Right forelimb (tissue), 1 donor: ENCODE measurements at places on chromosomes 2 and 18.
A peak's percentile ranks its signal among the peaks of the same experiment; 100 is the strongest.

GRCh38 chr2:7278984-7279383, 361.8 kb downstream of the RNF144A start:
- DNase-seq = no peak

- no peak for DNase-seq
Measured at GRCh38 chr2:24418166-24418841, 58.0 kb upstream of the ITSN2 start.

- DNase-seq = no peak
Measured at GRCh38 chr2:161139098-161139987, 20.9 kb upstream of the TANK start.

DNA sequence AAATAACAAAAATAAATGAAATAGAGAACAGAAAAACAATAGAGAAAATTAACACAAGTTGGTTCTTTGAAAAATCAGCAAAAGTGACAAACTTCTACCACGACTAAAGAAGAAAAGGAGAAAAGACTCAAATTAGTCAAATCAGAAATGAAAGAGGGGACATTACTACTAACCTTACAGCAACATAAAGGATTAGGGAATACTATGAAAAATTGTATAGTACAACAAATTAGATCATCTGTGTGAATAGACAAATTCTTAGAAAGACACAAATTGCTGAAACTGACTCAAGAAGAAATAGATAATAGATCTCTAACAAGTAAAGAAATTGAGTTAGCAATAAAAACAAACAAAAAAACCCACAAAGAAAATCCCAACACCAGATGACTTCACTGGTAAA, 48.5 kb upstream of the PGAP1 start:
- no peak for DNase-seq

DNA sequence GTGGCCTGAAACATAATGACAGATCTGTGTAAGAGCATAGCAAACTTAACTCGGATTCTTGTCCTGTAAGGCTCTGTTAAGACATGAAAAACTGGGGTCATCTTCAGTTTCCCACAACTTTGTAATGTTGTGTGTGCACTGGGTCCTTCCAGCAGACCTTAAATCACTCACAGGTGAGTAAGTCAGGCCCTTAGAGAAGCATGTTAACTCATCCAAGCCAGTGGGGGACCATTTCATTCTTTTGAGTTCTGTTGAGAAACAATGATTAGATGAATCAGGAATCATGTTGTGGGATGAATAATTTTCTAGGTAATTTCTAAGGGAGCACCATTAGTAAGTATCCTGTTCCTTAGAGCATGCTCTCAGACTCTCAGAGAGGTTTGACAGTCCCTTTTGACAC, 167.1 kb downstream of the ESCO1 start:
- no peak for DNase-seq

- peak; percentile 49 for DNase-seq
Measured at GRCh38 chr18:10454681-10455557, 484 bp downstream of the APCDD1 start.

GRCh38 chr2:29053223-29053622, 21.1 kb downstream of the PCARE start:
- no peak for DNase-seq

DNA sequence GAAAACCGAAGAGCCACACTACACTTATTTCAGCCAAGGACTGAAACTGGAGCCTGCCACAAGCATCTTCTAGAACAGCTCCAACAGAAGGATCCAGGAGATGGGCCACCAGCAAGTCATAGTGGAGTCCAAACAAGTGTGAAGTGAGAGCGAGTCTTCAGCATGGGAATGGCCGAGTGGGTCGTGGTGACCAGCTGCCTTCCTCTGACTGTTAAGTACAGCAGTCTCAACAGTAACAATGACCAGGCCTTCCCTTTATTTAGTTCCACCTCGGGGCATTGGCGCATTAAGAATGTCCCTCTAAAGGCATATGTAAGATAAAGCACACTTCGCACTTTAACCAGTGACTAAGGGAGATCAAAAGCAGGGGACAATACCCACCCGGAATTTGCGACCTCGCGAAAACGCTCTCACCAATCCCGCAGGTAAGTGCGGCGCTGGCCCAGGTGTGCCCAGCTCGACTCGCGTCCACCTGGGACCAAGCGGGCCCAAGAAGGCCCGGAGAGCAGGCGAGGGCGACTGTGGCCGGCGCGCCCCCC, 1.1 kb downstream of the L3MBTL4 start:
- DNase-seq = no peak

DNA sequence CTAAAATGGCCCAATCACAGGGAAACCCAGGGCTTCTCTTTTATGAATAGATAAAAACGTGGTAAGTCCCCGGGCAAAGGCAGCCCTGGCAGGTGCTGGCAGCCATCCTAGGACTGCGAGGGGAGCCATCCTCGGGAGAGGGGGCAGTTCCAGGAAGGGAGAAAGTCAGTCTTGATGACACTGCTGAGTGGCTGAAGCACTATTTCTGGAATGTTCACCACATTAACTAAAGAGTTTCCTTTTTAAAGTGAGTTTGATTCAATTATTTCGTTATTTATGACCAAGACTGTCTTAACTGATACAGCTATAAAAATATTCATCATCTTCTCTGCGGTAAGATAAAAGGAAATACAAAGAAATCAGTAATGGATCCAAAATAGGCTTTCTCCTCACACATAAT, 20.4 kb downstream of the TTR start:
- no peak for DNase-seq

- no peak for DNase-seq
Measured at GRCh38 chr2:8518979-8519668, 162.7 kb upstream of the ID2 start.

DNA sequence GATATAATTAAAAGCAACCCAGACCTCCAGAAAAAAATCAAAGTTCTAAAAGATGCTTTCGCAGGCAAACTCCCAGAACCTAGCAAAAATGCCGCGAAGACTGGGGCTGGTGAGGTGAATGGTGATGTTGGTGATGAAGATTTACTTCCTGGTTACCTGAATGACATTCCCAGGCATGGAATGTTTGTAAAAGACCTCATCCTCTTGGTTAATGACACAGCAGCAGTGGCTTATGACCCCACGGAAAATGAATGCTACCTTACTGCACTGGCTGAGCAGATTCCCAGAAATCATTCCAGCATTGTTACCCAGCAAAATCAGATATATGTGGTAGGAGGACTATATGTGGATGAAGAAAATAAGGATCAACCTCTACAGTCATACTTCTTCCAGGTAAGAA, 994 bp downstream of the KLHL41 start:
- no peak for DNase-seq

GRCh38 chr2:225559072-225559415, 159.5 kb downstream of the NYAP2 start:
- no peak for DNase-seq

DNA sequence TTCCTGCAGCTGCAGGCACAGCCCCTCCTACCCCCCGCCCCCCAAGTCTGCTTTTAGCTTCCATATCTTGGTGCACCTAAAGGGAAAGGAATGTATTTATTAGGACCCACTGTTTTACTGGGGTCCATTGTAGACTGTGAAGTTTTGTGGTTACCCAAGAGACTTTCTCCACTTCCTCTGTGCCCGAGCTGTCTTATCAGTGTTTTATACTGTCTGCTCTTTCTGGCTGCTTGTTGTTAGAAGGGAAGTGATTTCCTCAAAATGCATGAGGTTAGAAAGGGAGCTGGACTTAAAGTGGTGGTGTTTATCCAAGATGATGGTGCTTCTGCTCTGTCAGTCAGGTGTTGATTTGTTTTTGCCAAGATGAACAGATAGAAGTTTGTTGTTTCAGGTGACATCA, 85.0 kb downstream of the PTH2R start:
- DNase-seq = no peak

GRCh38 chr18:47254341-47254939, 3.0 kb upstream of the SKOR2 start:
- DNase-seq = peak; percentile 85

- DNase-seq = peak; percentile 29
Measured at GRCh38 chr2:10901160-10901939, 10.4 kb upstream of the KCNF1 start.

DNA sequence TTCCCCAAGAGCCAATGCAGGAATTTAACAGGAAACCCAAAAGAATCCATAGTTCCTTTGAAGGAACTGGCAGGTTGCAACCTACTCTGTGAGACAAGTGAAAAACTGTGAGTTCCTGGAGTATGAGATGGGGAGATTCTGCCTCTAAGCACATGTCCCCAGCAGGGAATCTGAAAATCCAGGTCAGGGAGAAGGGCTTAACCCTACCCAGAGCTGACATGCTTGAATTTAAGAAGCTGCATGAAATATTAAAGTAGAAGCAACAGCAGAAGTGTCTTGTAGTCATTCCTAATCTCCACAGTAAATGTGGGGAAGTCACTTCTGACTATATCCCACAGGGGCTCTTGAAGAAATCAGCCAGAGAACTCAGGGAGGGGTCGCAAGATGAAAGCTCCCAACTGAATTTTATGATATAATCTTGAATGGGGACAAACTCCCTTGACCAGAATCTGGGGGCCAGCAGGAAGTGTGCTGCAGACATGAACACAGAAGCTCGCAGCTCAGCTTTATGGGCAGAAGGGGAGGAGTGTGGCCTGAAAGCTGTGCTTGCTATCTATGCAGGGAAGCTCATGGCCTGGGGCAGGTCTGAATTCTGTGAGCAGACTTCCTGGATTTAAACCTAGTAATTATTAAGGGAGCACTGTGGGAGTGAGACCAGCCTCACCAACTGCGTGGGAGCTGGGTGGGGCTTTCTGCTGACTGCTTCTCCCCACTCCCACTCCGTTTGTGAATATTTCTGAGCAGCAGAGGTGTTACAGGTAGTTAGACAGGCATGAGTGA, 184.1 kb upstream of the KYNU start:
- no peak for DNase-seq

GRCh38 chr2:157927155-157927554, 51.0 kb upstream of the ACVR1 start:
- DNase-seq = no peak

DNA sequence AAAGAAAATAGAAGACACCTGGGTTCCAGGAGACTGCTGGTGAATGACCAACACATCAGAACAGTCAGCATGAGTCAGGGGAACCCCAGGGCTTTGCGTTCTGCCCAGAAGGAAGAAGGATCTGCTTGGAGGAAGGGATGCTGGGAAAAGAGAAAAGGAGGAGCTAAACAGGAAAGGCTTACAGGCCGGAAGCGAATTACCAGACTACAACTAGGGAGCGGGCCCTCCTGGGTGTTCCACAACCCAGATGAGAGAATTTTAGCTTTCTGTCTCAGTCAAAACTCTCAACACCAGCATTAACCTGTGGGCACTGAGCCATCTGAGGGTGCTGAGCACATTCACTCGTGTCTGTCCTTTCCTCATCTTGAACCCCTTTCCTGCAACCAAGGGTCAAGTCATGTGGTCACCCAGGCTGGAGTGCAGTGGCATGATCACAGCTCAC, 19.2 kb downstream of the CDC42EP3 start:
- DNase-seq = no peak

DNA sequence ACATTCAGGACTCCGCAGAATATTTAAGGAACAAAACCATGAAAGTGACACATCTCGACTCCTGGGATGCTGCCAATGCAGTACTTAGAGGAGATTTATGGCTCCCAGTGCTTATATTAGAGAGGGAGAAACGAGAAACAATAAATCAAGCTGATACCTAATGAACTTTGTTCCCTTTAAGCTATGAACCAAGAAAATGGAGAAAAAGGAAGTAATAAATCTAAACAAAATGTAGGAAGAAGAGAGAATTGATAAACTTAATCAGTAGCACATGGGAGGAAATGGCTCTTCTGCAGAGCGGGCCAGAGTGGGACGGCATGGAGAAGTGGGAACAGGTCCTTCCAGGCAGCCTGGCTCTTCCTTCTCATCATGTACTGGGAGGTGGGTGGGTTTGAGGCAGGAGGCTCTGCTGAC, 42.7 kb downstream of the NPPC start:
- no peak for DNase-seq

DNA sequence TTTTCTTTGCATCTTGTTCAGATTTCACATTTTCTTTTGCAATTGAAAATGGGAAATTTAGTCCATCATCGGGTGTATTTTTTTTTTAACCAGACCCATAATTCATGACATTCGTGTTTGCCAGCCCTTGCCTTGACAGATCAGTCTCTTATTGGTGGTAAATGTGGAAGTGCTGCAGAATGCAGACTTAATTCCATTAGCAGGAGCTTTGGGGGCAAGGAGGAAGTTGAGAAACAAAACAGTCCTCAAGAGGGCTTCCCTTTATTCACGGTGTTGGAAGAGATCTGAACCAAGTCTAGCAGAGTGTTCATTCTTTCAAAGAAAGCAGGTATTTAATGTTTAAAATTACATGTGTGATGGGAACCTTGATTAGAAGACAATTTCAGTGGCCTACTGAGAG, 16.6 kb upstream of the RPE start:
- no peak for DNase-seq

GRCh38 chr2:237096201-237096600, 10.5 kb downstream of the COPS8 start:
- DNase-seq = no peak

- DNase-seq = no peak
Measured at GRCh38 chr2:160581448-160581847, 87.8 kb upstream of the RBMS1 start.

DNA sequence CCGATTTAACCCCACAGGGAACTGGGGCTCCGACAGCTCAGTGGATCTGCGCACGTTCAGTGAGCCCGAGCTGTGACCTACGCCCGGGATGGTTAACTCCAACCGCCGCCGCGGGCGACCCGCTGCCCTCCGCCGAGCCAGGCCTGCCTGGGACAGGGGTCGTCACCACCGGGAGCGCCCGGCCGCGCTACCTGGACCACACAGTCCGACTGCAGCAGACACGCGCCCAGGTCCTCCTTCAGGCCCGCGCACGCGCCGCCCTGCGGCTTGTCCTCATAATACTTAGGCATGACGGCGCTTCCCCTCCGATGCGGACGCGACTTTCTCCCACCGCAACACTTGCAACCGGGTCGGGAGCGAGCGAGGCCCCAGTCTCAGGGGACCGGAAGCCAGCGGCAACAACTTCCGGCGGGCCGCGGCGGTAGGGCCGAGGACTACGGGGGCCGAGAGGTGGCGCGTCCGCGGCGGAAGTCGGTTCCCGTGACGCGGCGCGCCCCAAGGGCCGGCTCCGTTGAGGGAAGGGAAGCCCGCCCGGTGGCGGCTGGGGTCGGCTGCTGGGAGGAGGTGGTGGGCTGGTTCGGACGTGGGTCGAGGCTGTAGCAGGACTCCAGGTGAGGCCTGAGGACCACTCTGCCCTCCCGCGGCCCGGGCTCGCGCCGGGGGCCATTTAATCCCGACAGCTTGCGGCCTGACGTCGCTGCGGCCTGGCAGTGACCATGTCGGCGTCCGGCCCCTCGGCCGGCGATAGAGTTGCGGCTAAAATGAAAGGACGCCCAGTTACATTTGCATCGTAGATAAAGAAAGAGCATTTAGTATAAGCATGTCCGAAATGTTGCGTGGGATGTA, at the start of the genes COA5 and UNC50:
Gene COA5, minus strand, starts transcription at position 397 of the 846 bp plus-strand sequence. Its CDS starts 107 bp downstream, at position 290.
Gene UNC50, plus strand, starts transcription at position 474 of the 846 bp plus-strand sequence. CDS start 1,171 bp downstream, outside the sequence.
- peak; percentile 92 for DNase-seq

GRCh38 chr2:219289195-219289536, 10.0 kb downstream of the DNAJB2 start:
- DNase-seq = no peak

- DNase-seq = no peak
Measured at GRCh38 chr18:76977108-76977621, 154.8 kb downstream of the ZNF236 start.

- DNase-seq = no peak
Measured at GRCh38 chr18:77061946-77062517, 70.6 kb downstream of the MBP start.

- no peak for DNase-seq
Measured at GRCh38 chr2:142930835-142931398, 53.5 kb downstream of the KYNU start.

- DNase-seq = no peak
Measured at GRCh38 chr2:203782262-203782976, 76.0 kb downstream of the CD28 start.

- DNase-seq = peak; percentile 72
Measured at GRCh38 chr18:48929941-48930713, 20.6 kb downstream of the SMAD7 start.

GRCh38 chr18:36015629-36016028, 43.1 kb downstream of the RMP24 start:
- DNase-seq = no peak
